ENCODE measurements at places on chromosomes 12 and 14.

- DNase-seq, result no peak
Observed at GRCh38 chr12:65953631-65954030, 129.3 kb downstream of the HMGA2 start.

GRCh38 chr12:49881415-49882247, 22.1 kb downstream of the FAIM2 start:
- no peak for DNase-seq

DNA sequence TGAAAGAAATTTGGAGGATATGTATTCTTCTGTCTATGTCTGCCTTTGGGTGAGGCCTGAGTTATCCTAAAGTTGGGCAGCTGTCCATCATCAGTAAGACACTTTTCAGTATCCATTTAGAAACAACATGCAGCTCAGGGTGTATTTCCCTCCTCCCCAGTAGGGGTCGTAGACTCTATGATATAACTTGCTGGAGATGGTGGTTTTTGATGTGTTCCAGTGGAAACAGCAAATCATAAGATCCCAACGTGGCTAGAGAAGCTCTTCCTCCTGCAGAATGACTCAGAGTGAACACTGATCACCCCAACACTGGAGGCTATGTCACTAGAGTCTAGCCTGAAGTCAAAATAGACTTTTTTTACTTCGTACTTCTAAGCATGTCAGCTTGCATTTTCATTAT, 331.6 kb upstream of the STXBP6 start:
- DNase-seq, result peak; percentile 6

DNA sequence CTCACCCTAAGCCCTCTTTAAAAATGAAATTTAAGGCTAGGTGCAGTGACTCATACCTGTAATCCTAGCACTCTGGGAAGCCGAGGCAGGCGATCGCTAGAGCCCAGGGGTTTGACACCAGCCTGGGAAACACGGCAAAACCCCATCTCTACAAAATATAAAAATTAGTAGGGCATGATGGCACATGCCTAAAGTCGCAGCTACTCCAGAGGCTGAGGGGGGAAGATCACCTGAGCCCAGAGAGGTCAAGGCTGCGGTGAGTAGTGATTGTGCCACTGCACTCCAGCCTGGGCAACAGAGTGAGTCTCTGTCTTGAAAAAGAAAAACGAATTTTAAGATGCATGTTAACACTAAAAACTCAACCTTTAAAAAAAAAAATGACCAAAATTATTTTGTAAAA, 12.7 kb downstream of the GNPNAT1 start:
- DNase-seq, result no peak

- DNase-seq, result no peak
Observed at GRCh38 chr12:92539110-92539749, 163.6 kb upstream of the PLEKHG7 start.

All from NCI-H1694 (cell line).